ENCODE measurements at places on chromosomes 12 and 14.

GRCh38 chr14:23183479-23183878, at the start of gene SLC7A8:
TSS of gene SLC7A8 (minus strand) at chr14:23183660. CDS start at chr14:23182914, 746 bp downstream.
- no peak for DNase-seq

GRCh38 chr12:127726671-127727315, 540.2 kb upstream of the TMEM132C start:
- no peak for DNase-seq

DNA sequence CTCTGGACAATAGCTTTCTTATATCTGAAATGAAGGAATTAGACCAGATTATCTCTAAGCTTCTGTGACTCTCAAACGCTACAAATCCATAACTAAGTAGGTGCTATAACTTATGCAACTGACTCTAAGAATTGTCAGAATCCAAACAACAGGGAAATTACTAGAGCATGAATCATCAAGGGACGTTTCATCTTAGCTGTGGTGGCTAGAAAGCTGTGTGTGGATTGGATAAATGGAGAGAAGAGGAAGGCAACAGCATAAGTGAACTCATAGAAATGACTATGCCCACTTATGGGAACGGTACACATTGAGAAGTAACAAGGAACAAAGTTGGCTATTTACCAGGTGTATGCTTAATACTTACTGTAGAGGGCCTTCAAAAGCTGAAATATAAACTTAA, 96.0 kb upstream of the NEDD1 start:
- DNase-seq, result peak; percentile 67

GRCh38 chr12:26514364-26514763, 318.6 kb downstream of the ITPR2 start:
- no peak for DNase-seq

GRCh38 chr12:123097561-123098084, 53.3 kb downstream of the PITPNM2 start:
- no peak for DNase-seq

GRCh38 chr12:115946867-115947695, 330.4 kb downstream of the MED13L start:
- no peak for DNase-seq

DNA sequence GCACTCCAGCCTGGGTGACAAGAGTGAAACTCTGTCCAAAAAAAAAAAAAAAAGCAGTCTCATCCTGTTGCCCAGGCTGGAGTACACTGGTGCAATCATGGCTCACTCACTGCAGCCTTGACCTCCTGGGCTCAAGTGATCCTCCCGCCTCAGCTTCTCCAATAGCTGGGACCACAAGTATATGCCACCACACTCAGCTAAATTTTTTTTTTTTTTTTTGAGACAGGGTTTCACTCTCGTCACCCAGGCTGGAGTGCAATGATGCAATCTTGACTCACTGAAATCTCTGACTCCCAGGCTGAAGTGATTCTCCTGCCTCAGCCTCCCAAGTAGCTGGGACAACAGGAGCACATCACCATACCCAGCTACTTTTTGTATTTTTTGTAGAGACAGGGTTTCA, 5.2 kb upstream of the CNPY2 start:
- DNase-seq, result no peak
